Fibroblast of lung (primary cell): ENCODE measurements at places on chromosomes 2 and 18. TPM values are rescaled to one million over a fixed set of nuclear protein-coding genes. Genes with fewer than 3 reads are reported as not detected.

- H3K27ac ChIP-seq: no peak overlapping the region
- no peak overlapping the region for H3K4me3 ChIP-seq
- DNase-seq: no peak
- H3K4me1 ChIP-seq: no peaks in the 10 kb centered on the region
- no peaks in the 10 kb centered on the region for H3K36me3 ChIP-seq
Observed at GRCh38 chr2:118239284-118239683, 151.0 kb downstream of the INSIG2 start.

DNA sequence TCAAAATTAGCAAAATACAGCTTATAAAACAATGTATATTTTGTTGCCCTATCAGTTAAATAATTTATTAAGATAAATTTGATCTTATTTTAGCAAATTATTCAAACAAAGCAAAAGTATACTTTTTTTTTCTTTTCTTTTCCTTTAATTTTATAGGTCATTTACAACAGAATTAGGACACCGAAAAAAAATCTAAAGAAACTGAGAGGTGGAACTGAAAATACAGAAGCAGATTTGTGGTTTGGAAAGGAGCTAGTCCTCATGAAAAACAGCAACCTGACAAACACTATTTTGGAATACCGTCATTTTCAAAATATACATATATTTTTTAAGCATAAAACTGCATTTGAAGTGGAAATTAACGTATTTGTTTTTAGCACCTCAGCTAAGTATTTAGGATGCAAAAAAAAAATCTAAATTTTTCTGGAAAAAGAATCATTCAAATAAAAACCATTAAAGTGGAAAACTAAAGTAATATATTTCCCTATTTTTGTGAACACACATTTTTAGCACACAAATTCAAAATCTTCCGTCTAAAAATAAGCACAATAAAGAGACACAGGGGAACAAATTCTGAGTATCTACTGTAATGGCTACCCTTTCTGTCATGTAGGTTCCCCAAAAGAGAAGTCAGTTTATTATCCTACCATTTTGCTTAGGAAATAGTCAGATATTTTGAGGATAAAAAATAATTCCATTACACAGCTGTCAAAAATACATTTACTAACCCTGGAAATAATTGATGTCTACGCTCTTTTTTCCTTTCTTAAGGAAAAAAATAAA, 2.7 kb downstream of the CCDC88A start:
- H3K27ac ChIP-seq: no peak overlapping the region
- no peak for DNase-seq
- peak overlapping the region; percentile 96 for H3K4me3 ChIP-seq
- H3K27me3 ChIP-seq: no peaks in the 10 kb centered on the region

DNA sequence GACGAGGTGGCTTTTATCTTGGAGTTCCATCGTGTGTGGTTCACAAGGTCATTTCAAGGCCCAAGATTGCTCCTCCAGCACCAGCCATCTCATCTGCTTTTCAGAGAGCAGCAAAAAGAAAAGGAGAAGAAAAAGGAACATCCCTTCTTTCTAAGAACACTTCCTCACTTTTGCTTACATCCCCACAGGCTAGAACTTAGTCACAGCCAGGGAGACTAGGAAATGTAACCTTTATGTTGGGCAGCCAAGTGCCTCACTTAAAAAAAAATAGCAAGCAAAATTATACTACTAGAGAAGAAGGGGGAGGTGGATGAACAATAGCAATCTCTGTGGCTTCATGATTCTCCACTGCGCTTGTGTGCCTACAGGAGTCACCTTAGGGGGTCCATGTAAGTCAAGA, 141.8 kb downstream of the SMAD2 start:
- no peaks in the 10 kb centered on the region for H3K27me3 ChIP-seq
- H3K36me3 ChIP-seq: no peaks in the 10 kb centered on the region
- no peak for DNase-seq
- no peak overlapping the region for H3K27ac ChIP-seq
- no peaks in the 10 kb centered on the region for H3K4me1 ChIP-seq

DNA sequence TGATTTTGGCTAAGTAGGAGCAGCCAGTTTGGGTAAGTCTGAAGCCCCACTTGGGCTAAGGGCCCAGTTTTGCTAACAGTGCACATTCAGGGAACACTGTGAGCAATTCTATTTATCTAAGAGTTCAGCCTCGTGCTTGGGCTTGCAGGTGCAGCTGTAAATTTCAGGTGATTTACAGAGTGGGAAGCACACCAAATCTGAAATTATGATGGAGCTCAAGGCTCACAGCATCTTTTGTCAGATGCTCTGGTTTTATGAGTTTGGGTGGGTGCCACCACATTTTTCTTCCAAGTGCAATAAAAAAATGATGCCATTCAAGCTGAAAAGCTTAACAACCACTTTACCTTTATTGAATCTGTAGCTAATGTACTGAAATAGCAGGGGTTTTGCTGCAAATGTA, 671.2 kb downstream of the LRRTM4 start:
- H3K4me3 ChIP-seq: no peak overlapping the region
- no peak for DNase-seq
- H3K27me3 ChIP-seq: no peaks in the 10 kb centered on the region
- no peak overlapping the region for H3K27ac ChIP-seq
- no peaks in the 10 kb centered on the region for H3K36me3 ChIP-seq

DNA sequence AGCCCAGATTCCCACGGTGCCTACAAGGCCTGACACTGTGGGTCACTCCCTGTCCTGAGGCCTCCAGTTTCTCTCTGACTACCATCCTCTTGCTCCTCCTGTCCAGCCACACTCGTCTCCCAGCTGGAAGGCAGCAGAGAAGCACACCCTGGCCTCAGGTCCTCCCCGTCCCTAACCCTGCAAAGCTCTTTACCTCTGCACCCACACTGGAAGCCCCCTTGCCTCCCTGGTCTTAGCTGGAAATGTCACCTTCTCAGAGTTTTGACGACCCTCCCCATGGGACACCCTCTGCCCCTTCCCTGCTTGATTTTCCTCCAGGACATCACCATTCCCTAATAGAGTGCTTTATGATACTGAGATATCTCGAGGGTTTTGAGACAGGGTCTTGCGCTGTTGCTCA, 10.6 kb downstream of the RNU2-63P start:
- H3K36me3 ChIP-seq: no peaks in the 10 kb centered on the region
- H3K4me3 ChIP-seq: no peak overlapping the region
- H3K27ac ChIP-seq: no peak overlapping the region

GRCh38 chr2:168439536-168439935, 16.5 kb upstream of the CERS6 start:
- no peak overlapping the region for H3K27ac ChIP-seq
- H3K4me3 ChIP-seq: no peak overlapping the region
- H3K27me3 ChIP-seq: no peaks in the 10 kb centered on the region
- no peaks in the 10 kb centered on the region for H3K4me1 ChIP-seq
- H3K36me3 ChIP-seq: no peaks in the 10 kb centered on the region
- peak; percentile 50 for DNase-seq

DNA sequence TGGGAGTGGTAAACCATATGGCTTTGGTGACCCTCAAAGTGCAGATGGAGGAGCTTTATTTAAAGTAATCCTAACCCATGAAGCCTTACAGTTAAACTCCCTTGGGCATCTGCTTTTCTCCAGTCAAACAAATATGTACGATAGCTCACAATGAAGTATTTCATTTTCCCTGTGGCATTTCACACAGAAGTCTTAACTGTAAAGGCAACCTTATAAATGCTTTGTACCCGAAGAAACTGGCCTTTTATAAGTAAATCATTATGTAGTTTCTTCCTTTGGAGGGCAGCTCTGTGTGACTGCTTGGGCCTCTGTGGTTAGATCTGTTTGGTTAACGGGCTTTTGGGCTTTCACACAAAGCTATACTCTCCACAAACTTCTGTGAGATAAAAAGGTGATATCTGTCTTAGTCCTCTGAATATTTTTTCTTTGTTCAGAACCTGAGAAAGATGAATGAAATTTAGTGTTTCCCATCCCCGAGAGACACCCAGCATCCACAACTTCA, 46.6 kb downstream of the SCN1A start:
- no peaks in the 10 kb centered on the region for H3K36me3 ChIP-seq
- no peak for DNase-seq
- H3K27me3 ChIP-seq: no peaks in the 10 kb centered on the region
- no peak overlapping the region for H3K27ac ChIP-seq
- no peak overlapping the region for H3K4me3 ChIP-seq
- H3K4me1 ChIP-seq: no peaks in the 10 kb centered on the region

The RNF152 gene
- 15.2 and 24.4 TPM in 2 replicates for total RNA-seq

The UGT1A3 gene
- not detected in 2 replicates for total RNA-seq
